ENCODE measurements at places on chromosomes 1 and 21.

- DNase-seq, result no peak
Observed at GRCh38 chr21:24259241-24259640, 1348.0 kb downstream of the MRPL39 start.

DNA sequence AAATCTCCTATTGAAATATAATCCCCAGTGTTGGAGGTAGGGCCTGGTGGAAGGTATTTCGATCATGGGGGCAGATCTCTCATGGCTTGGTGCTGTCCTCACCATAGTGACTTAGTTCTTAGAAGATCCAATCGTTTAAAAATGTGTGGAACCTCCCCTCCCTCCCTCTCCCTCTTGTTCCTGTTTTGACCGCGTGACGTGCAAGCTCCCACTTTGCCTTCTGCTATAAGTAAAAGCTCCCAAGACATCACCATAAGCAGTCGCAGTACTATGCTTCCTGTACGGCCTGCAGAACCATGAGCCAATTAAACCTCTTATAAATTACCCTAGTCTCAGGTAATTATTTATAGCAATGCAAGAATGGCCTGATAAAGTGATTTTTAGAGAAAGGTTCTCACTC, 10.9 kb upstream of the RGS2 start:
- no peak for DNase-seq

DNA sequence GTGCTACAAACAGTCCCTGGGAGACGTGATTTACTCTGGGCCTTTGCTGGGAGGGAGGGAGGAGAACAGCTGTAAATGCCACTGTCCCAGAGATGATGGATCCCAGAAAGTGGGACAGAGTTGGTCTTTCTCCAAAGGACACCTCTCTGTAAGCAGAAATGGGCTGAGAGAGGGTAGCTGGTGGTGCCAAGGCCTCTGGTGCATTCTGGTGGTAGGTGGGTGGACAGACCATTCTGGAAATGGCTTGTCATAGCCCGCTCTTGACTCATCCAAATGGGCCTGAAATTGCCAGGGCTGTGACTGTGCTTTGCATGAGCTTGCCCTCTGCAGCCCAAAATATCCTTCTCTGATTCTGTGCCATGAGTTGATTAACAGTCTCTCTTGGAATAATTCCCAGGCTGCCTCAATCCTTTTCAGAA, 36.1 kb downstream of the CCDC185 start:
- DNase-seq, result no peak

DNA sequence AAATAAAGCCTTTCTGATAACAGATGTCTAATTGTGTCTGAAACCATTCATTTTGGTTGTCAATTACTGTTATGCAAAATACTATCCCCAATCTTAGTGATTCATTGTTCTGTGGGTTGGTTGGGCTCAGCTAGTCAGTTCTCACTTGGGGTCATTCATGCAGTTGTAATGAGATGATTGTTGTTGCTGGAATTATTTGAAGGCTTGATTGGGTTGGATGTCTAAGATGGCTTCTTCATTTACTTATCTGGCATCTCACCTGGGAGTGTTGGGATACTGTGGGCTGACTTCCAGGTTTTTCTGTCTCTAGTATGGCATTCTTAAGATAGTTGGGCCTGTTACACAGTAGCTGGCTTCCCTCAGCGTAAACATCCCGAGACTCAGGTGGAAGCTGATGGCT, 217.8 kb upstream of the B3GALT2 start:
- no peak for DNase-seq

DNA sequence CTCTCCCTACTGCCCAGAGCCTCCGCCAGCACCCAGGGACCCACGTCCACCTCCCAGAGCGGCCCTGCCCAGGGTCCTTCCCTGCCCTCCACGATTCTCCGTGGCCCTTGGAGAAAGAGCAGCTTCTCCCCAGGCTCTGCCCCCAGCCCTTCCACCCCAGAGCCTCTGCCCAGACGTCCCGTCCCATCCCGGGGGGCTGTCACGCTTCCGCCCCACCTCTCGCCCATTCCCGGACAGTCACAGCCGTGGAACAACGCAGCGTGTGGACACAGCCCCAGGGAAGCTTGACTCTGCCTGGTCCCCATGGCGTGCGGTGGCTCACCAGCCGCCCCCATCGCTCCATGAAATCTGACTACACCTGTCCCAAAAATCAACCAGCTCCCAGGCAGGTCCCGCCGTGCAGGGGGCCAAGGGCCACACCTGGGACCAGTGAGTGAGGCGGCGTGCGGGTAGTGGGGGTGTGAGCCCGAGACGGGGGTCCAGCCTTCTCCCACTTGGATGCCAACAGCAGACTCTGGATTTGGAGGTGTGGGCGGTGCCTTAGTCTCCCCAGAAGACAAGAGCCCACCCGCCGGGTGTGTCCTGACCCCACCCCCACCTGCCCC, 12.5 kb upstream of the TTLL10 start:
- no peak for DNase-seq

DNA sequence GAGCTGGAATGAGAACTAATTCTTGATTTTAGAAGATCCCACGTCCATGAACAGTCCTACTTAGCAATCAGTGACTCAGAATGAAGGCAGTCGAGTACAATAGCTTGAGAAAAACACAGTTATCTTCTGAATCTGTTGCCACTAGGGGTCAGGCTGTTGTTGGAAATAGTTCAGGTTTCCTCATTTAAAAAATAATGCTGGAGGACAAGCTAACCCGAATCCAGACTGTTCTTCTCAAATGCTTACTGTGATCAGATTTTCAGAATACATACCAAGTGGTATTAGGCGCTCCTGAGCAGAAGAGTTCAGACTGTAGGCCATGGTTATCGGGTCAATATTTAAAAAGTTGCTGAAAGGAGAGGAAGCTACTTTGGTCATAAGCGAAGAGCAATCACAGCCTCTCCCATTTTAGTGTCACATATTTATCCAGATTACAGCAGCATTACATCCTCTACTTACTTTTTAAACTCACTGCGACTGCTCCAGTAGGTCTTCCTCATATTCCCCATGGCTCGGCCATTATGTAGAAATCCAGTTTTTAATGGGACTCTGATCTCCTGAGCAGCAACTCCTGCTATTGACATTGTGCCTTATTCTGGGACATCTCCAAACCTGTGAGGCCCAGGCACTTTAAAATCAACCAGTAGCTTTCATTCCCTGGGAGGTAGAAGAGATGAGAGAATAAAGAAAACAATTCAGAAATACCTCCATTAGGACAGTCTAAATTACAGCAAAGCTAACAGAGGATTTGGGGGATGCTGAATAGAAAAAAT, 10.9 kb downstream of the ERRFI1 start:
- DNase-seq, result no peak

GRCh38 chr1:29180497-29181412, 945 bp downstream of the SRSF4 start:
- DNase-seq, result no peak

DNA sequence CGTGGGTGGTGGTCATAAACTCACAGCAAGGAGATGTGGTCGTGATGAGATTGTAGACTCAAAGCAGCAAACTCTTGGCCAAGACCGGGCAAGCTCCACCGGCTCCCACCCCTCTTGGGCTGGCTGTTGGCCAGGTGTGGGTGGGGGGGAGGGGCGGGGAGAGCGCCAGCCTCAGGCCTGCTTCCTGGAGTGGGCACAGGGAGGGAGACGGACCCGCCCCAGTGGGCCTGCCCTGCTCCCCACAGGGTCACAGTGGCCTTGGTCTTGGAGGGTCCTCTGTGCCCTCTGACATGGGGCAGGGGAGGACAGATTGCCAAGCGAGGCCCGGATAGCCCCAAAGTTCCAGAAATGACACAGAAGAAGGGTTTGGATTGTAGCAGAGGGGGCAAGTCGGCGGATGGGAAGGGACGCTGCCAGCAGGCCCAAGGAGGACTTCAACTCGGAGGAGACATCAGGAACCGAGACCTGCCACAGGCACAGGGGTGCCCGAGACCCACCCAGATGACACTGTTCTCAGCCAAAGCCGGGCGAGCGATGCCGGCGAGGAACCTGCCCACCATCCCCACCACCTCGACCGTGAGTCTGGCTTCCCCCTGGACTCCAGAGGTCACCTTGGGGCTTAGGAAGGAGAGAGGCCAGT, 85.4 kb upstream of the ACTRT2 start:
- DNase-seq, result no peak

DNA sequence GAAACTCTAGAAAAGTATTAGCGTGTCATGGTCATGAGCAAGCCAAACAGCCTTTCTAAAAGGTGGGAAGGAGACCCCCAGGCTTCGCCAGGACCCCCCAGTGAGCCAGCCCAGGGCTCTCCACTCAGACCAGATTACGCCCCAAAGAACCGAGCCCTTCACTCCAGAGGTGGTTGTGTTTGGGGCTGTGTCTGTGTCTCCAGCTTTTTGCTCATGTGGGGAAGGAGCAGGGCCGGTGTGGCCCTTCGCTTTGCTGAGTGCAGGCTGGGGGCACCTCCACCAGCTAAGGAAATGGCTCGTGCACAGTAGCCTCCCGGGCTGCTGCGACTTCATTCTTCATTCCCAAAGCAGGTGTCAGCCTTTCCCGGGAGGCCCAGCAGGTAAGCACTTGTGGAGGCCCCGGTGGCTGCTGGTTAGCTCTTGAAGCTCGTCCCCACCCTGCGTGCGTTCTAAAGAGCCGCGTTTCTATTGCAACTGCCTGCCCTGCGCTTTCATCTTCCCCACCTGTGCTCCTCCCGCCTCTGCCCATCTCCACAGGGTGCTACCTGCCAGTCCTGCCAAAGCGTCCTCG, 531 bp downstream of the TSPEAR start:
- no peak for DNase-seq

DNA sequence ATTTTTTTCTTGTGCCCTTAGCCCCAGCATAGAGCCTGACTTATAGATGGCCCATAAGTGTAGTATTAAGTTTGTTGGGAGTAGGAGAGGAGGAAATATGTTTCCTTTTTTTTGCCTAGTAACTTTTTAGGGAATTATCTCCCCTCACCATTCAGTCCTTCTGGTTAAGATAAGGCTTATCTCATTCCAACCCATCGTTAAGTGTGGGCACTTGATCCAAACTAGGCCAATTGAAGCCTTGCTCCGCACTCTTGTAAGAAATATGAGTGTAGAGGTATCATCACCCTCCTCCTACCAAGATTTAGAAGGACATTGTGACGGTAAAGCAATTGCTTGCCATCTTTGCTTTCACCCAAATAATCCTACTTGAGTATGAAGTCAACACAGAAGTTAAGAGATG, 8.8 kb upstream of the FGGY start:
- no peak for DNase-seq

- no peak for DNase-seq
Observed at GRCh38 chr1:210124736-210125135, 107.9 kb upstream of the SERTAD4 start.

- DNase-seq, result no peak
Observed at GRCh38 chr1:206013026-206013795, 10.0 kb upstream of the RAB7B start.

- no peak for DNase-seq
Observed at GRCh38 chr1:230910755-230911117, 42.4 kb upstream of the C1orf198 start.

DNA sequence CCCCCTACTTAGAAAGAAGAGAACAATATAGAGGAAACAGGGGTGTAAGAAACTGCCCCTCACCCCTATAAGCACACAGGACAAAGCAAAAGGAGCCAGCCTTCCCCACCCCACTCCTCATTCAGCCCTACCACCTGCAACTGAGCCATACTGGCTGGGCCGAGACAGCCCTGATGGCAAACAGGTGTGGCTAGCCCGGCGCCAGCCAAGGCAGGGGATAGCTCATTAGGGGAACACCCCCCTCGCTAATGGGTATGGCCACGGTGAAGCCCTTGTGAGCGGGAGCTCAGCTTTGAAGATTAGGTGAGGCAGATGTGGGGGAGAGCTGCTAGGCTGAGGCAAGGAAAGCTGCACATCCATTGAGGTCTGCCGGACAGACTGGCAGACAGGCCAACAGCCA, 65.5 kb downstream of the ERI3 start:
- no peak for DNase-seq

GRCh38 chr1:125087247-125087646, 3902.5 kb downstream of the SRGAP2C start:
- no peak for DNase-seq

DNA sequence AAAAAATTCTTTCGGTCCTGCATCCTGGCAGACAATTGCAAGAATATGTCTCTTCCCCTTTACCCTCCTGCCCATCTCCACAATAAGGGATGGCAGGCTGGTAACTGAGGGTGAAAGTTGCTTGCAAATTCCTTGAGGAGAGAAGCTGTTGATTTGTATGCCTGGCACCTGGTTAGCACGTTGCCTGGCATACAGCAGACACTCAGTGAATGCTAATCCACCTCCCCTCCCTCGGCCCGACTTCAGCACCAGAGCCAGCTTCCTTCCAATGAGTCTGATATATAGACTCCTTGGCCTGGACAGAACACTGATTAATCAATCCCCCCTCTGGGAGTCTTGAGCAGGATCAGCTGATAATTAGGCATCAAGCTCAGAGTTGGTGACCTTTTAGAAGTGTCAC, 39.1 kb downstream of the KCNC4 start:
- no peak for DNase-seq

GRCh38 chr1:100147875-100148274, 14.9 kb downstream of the TRMT13 start:
- DNase-seq, result no peak

DNA sequence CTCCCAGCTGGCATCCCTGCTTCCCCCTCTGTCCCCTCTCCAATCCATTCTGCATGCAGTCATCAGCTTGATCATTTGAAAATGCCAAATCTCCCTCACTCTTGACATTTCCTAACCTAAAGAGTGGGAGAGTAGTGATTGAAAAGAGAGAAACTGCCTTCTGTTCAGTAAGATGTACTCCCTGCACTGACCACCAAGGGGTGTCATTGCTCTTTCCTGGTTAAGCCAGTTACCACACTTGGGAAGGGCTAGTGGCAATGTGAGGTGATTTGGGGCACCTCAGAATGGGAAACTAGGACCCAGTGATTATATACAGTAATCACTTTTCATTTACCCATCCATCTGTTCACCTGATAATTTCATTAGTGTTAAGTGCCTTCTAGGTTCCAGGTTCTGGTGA, 6.9 kb upstream of the TMEM269 start:
- no peak for DNase-seq

- DNase-seq, result no peak
Observed at GRCh38 chr1:231933711-231934626, 307.4 kb downstream of the DISC1 start.

DNA sequence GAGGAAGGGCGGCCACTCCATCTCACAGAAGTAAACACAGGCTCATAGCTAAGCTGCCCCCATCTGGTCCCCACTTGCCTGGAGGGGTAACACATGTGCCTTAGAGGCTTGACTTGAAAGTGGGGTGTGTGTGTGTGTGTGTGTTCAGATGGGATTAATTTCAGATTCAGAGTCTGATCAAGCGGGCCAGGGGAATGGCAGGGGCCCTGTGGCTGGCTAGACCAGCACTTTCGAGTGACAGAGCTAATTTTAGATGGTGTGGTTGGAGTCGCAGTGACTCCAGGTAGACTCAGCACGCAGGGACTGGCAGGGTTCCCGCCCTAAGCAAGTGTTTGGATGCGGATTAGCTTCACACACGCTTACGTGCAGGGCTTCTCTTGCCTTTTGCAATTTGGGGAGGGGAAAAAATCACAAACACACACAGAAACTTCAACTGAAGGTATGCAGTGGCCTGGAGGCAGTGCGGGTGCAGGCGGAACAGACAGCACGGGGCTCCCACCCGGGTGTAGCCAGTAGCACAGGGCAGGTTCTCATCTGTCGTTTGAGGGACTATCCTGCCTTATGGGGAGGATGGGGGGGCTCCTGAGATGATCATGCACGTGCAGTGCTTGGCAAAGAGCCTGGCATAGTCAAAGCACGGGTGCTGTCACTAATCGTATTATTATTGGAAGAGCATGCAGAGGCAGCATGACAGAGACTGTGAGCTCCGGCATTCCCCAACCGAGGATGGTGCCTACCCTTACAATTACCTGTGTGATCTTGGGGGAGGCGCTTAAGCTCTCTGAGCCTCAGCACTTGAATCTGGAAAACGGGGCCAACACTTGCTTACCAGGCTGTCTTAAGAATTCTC, 1.3 kb downstream of the EDN2 start:
- DNase-seq, result no peak

Measured in memory B cell (primary cell).